ENCODE measurements at places on chromosomes 7 and 10. TPM values are rescaled to one million over a fixed set of nuclear protein-coding genes. Genes with fewer than 3 reads are reported as not detected.

The FOXI2 gene
- polyA plus RNA-seq, result 1.1 TPM

The TTYH3 gene
- 62.3 TPM for polyA plus RNA-seq

The FXYD4 gene
- not detected for polyA plus RNA-seq

- no peak for DNase-seq
Observed at GRCh38 chr7:101846800-101847538, 29.5 kb downstream of the CUX1 start.

The SCIN gene
- polyA plus RNA-seq, result 0.92 TPM

DNA sequence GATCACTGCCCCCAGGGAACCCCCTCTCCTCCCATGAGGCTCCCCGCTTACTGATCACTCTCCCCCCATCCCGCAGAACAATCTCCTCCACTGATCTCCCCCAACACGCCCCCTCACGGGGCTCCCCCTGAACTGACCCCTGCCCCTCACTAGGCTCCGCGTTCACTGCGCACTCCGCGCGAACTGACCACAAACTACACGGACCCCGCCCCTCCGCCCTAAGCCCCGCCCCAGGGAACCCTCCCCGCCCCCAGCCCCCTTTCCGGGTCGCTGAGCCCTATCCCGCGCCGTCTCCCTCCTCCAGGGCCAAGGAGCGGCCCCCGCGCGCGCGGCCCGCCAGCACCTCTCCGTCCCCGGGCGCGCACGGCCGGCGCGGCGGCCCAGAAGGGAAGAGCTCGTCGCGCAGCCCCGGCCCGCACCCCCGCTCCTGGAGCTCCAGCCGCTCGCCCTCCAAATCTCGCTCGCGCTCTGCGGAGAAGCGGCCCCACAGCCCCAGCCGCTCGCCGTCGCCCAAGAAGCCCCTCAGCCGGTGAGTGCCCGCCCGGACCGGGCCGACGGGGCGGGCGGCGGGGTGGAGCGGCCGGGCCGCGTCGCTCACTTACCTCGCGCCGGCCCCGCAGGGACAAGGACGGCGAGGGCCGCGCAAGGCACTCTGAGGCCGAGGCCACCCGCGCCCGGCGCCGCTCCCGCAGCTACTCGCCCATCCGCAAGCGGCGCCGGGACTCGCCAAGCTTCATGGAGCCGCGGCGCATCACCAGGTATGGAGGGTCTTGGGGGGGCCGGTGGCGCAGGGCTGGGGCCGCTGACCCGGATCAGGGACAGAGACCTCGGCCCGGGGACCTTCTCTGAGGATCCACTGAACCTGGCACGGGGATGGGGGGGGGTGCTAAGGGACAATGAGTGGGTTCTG, 19.9 kb upstream of the HSPB1 start:
- DNase-seq, result peak; percentile 81

The PTPRZ1 gene
- 167 TPM for polyA plus RNA-seq

DNA sequence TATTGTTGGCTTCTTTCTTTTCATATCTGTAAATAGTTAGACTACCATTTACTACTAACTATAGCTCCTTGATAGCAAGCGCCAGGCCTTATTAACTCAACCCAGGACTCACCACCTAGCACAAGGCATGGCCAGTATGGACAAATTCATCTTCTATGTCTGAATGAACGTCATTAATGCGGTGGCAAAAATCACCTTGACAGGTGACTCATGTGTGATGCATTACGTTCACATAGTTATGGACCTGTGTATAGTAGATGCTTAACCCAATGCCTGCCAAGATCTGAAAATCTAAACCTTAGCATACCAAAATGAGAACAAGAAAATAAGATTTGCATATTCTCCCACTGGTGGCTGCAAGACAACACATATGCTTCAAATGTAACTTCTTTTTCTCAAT, 300.8 kb downstream of the PARD3 start:
- DNase-seq, result no peak

DNA sequence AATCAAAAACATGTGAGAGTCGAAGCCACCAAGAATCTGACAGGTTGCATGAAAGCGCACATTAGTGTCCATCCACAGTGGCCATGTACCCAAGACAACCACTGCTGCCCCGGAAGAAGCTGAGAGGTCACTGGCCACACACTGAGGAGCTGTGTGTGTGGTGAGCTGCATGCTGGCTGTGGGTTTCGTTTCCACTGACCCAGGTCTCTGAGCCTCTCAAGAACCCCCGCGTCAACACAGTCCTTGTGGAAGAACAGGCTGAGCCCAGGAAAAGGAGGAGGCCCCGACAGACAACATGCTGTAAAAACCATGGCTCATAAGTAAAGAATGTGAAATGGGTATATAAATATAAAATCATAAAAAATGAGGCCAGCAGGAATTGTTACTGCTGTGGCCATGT, 8.2 kb downstream of the VIPR2 start:
- DNase-seq, result no peak

- DNase-seq, result no peak
Observed at GRCh38 chr7:157897681-157898080, 560.9 kb downstream of the DNAJB6 start.

DNA sequence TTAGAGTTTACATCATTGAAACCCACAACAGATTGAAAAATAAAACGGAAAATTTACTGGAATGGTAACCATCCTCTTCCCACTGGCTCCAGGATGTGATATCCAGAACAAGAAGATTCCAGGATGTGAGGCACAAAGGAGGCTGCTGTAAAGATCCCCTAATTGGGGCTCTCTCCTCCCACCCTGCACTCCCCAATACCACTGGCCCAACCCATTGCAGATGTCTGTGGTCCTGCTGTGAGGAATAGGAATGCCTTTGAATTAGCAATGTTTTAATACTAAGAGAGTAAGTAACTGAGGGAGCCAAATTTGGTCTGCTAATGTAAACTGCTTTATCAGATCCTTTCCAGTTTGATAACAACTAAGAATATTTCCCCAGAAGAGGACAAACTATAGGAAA, 225.9 kb upstream of the INHBA start:
- no peak for DNase-seq

The DRGX gene
- polyA plus RNA-seq, result not detected

DNA sequence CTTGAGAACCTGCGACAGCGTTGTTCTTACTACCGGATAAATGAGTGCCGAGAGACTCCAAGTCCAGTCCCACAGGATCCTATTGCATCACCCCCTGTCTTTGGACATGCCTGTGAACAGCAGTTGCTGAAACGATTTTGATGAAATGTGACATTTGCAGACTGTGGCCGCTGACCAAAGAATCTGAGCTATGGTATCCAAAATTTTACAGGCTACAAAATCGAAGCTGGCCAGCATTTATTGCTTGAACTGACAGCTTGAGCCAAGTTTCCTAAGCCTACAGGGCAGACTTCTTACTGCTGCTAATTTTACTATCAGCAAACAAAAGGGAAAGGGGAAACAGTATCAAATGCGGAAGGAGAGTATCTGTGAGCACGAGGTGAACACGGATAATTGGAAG, 12.1 kb upstream of the NPVF start:
- no peak for DNase-seq

The CTNNA3 gene
- 0.71 TPM for polyA plus RNA-seq
